Stimulated activated CD8-positive, alpha-beta memory T cell treated with anti-CD3 and anti-CD28 coated beads, Interleukin-15, amount 100 ng/mL, for 1 hour (primary cell): ENCODE measurements at places on chromosomes 6 and 20.

DNA sequence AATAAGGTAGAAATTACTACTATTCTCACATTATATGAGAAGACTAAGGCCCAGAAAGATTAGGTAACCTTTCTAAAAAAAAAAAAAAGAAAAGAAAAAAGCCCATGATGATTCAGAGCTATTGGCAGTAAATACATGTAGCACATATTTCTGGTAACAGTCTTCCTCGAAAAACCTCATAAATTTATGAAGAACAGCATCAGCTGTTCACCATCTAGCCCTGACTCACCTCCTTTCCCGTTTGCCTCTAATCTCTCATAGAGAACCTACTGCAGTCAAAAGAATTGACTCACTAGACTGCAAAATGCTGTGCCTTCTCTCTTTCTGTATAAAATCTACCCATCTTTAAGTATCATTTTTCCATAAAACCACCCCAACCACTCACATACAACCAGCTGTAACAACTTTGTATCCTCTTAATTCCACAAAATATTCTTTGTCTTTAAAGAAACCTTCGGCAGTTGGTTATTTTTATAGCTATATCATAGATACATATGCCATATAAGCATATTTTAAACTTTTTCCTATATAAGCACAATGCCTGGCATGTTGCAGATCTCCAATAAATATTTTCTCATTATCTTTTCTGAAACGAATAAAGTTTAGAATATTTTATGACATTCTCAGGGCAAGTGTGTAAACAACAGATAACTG is 152.7 kb upstream of the ENPP5 start:
- no peak for DNase-seq

- DNase-seq: no peak
Measured at GRCh38 chr20:32973077-32973717, 31.0 kb downstream of the SUN5 start.

GRCh38 chr20:11861479-11861878 is 56.2 kb upstream of the BTBD3 start:
- DNase-seq: no peak

- DNase-seq: no peak
Measured at GRCh38 chr20:51428401-51429143, 113.9 kb downstream of the NFATC2 start.

DNA sequence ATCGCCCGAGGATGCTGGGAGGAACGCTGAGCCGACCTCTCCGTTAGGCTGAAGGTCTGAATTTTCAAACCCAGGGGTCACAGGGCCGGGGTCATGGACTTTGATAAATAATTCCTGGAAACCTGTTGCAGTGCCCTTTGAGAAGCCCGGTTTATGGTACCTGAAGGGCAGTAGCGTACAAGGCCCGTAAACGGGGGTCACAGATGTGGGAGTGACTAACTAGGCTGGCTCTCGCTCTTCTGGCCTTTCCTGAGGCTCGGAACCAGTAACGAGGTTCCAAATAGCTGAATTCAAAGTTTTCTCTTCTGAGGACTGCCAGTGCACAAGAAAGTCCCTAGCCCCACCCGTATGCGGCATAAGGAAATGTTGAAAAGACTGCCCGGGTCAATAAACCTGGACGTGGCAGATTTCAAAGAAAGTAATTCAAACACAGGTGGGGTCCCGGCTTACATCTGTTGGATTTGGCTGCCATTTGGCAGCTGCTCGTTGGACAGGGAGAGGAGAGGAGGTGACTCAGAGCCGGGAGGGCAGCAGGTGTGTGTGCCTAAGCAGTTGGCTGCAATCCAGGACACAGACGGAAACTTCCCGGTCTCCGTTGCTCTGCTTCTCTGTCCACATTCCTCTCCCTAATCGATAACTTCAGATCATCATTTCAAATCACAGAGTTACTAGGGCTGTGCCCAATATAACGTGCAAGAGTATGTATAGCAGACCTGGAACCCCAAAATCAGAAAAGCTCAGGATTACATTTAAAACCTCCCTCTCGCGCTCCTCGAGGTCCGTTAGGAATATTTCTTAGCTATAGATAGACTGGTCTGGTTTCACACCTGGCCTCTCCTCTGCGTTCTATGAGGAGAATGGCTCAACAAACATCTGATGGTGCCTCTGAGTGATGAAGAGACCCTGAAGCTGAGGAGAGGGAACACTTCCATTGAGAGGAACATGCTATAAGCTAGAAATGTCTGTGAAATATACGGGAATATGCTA is 765 bp upstream of the GMDS start:
- peak; percentile 3 for DNase-seq

DNA sequence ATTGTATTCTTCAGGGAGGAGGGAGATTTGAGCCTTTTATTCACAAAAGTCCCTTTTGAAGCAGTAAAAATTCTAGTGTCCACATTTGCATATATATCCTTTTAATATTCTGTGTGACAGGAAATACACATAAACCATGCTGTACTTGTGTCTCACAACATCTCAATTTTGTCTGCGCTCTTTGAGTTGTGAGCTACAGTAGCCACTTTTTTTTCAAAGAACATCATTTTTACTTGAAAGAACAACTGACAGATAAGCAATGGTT is 21.3 kb downstream of the LMBRD1 start:
- no peak for DNase-seq

DNA sequence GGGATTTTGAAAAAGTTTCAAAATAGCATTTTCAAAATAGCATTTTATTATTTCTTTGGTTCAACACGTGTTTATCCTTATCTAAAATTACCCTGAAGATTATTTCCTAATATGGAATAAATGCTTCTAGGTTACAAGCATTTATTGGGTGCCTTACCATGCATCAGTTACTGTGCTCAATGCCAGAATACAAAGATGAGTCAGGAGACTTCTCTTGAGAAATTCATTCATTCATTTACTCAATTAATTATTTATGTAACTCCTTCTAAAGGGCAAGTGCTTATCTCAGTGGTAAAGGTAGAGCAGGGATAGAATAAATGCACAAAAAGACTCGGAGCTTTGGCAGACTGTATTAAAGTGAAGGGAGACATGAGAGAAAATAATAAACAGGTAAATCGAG is 150.1 kb upstream of the PDE7B start:
- DNase-seq: no peak

- no peak for DNase-seq
Measured at GRCh38 chr6:63640062-63640461, 4.5 kb downstream of the PHF3 start.

- DNase-seq: peak; percentile 54
Measured at GRCh38 chr20:50588034-50588736, 78.0 kb downstream of the PTPN1 start.

- DNase-seq: no peak
Measured at GRCh38 chr6:134535831-134536230, 217.9 kb upstream of the SGK1 start.

DNA sequence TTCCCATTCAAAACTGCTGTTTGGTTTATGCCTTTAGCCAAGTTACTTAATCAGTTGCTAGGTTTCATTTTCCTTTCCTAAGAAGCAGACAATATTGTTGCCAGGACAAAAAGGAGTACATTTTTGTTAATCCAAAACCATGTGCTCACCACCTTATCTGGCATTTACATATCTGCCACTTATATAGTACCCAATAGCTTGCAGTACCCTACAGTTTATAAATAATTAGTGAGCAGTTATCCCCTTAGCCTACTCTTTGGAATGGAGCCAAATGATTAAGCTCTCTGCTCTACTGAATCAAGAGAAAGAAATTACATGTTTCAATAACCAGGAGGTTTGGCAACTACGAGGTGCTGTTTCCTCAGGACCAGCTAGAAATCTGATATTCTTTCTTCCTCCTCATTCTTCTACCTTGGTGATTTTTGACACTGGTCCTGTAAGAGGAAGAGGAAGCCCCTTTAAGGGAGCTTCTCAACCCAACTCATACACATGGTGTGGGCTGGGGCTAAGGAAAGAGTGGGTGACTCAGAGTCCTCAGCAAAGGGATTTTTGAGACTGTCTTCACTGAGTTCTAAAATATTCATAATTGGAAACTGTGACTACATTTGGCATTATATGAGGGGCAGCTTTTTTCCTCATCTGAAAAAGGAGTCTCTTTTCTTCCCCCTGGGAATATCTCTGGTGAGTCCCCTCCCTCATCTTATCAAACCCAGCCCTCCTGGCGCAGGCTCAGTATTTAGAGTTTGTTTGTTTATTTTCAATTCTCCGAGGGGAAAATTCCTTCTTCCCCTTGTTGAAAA is 1.5 kb downstream of the ZNFX1 start:
- peak; percentile 19 for DNase-seq

- DNase-seq: no peak
Measured at GRCh38 chr6:78397499-78397898, 469.9 kb upstream of the IRAK1BP1 start.

DNA sequence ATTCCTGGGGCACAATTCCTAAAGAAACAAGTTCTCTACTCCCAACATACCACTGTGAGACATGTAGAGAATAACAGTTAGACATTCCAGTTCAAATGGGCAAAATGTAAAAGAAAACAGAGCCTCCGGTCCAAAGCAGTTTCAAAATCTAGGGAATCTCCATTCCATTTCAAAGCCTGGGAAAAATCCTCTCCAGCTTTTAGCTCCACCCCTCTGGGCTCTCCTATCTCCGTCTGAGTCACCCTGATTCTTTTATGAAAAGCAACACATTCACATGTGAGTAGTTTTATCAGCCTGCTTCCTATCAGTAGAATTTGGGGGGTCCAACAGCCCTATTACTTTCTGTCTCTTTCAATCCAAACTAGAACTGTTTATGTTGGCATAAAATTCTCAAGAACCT is 3.7 kb downstream of the CSNK2A1 start:
- DNase-seq: no peak

GRCh38 chr6:6406715-6407070 is 86.2 kb upstream of the F13A1 start:
- no peak for DNase-seq

DNA sequence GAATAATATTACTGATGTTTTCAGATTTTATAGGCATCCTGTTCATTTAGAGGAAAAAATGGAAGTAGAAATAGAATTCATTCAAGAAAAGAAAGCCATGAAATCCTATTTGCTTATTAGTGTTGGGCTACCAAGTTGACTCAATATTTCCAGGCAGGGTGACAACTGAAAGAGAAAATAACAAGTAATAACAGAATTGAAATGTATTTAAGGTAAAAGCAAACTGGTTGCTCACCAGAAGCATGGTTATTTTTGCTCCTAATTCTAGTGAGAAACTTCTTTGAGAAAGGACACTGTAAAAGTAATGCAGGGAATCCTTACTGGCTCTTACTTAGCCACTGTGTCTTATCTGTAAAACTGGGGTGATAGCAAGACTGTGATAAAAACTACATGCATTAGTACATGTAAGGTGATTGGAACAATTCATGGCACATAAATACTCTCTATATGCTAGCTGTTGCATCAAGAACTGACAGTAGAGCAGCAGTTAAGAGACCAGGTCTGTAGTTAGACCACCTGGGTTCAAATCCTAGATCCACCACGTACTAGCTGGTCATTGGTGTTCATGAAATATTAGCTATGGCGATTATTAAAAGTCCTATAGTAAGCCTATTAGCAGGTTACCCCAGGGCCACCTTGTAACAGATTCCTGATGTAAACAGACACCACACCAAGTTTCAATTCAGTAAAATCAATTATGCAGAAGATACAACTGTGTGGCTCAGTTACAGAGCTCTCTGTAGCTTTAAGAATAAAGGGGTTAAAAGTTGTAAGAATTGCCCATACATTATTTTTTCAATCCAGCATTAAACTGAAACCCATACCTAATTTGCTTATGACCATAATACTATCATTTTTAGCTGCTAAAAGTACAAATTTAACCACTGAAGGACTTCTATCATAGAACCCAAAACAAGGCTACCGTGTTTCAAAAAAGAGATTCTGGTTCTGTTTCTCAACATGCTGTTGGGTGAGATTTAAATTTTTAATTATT is 159.2 kb upstream of the COL21A1 start:
- no peak for DNase-seq

DNA sequence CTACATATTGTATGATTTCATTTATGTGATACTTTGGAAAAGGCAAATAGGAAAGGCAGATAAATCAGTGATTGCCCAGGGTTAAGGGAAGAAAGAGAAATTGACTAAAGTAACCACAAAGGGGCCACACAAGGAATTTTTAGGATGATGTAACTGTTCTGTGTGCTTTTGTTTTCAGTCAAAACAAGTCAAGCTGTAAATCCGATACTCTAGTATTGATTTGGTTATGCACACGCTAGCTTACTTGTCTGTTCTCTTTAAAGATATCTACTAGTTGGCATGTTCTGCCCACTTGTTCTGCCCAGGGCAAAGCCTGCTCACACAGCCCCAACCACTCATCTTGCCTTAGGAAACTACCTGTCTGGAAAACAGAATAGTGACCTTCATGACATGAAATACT is 6.4 kb downstream of the FBXL4 start:
- no peak for DNase-seq

DNA sequence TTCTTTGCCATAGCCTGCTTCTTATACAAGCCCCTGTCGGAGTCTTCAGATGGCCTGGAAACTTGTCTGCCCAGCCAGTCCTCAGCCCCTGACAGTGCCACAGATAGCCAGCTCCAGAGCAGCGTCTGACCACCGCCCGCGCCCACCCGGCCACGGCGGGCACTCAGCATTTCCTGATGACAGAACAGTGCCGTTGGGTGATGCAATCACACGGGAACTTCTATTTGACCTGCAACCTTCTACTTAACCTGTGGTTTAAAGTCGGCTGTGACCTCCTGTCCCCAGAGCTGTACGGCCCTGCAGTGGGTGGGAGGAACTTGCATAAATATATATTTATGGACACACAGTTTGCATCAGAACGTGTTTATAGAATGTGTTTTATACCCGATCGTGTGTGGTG is 29.5 kb downstream of the SLCO4A1 start:
- no peak for DNase-seq

- no peak for DNase-seq
Measured at GRCh38 chr6:47810885-47811284, 29.1 kb downstream of the OPN5 start.

DNA sequence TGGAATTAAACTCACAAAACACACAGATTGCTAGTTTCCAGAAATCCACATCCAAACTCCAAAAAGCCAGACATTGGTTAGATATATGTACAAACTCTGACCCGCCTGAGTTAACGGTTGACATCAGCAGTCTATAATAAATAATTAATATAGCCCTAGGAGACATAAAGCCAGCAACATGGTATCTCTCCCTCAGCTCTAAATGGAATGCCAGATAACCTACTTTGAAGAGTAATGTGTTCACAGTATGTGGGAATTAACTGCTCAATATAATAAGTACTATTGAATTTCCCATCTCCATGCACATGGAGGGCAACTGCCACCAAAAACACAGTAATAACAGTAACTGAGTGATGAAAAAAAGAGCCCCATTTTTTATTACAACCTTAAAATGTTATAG is 383.2 kb downstream of the CD83 start:
- DNase-seq: no peak

DNA sequence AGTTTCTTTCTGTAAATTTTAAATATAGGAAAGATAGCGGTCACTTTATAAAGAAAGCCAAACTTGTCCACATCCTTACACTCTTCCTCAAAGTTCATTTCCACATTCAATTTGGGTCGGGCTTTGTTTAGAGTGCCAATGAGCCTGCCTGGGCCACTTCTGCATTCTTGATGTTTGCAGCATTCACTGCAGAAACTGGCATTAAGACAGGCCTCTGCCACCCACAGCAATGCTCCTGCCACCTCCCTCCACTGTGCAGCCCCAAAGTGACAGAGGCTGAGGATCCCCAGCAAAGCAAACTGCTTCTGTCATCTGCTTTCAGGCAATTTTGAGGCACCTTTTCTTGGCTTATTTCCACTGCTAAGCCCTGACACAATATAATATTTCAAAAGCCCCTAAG is 61.2 kb downstream of the TNFAIP3 start:
- no peak for DNase-seq
